ENCODE measurements at places on chromosomes 6 and 20. TPM values are rescaled to one million over a fixed set of nuclear protein-coding genes. Genes with fewer than 3 reads are reported as not detected.

The SLC17A2 gene
- total RNA-seq = 7.7 TPM

DNA sequence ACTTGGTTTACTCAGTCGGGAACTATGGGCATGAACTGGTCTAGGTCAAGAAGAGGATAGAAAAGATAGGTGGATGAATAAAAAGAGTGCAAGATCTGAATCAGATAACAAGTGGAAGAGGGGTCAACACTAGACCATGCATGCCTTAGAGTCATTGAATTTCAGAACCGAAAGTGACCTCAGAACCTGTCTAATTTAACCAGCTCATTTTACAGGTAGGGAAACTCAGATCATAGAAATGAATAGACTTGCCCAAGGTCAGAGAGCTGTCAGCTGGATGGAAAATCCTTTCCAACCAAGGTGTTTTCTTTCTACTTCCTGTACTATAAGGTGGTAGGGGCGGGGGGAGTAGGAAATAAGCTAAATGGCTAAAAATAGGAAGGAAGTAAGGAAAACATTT lies 121.4 kb upstream of the ADGRF1 start:
- no peak for DNase-seq

DNA sequence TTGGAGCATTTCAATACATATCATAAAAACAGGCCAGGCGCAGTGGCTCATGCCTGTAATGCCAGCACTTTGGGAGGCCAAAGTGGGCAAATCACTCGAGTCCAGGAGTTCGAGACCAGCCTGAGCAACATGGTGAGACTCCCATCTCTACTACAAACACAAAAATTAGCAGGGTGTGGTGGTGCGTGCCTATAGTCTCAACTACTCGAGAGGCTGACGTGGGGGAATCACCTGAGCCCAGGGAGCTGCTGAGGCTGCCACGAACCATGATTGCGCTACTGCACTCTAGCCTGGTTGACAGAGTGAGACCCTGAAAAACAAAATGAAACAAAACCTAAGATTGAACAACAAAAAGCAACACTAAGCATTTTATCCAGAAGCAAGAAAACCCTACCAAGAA lies 47.2 kb downstream of the BACH2 start:
- DNase-seq = no peak

The HSPA1A gene
- 83.3 TPM for total RNA-seq

DNA sequence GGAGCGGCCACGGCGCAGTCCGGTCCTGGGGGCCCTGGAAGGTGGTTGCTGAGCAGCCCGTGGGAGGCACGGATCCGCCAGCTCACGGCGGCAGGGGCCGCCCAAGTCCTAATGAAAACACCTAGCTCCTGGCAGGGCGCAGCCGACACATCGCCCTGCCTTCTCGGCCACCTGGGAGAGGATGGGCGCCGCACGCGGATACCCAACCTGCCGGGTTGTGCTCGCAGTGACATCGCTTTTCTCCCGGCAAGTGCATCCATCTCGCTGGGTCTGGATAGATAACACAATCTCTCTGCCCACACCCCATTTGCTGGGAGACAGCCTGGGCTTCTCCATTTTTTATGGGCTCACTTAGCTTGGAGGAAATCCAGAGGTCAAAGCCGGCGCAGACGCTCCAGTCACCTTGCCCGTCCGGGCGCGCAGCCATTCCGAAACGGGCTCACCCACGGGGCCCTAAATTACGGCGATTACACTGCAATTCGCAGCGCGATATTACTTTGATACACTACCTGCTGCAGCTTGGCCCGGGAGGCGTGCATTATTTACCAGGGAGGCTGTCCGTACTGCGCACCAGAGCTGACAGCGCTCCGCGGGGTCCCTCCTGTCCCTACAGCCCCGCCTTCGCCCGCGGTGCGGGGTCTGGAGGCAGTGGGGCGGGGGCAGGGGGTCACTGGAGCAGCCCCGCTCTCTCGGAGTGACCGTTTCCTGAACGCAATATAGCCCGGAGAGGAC lies 36.2 kb upstream of the CCDC167 start:
- peak; percentile 43 for DNase-seq

The IL20RA gene
- 0.63 TPM for total RNA-seq

- DNase-seq = no peak
These were observed 2.1 kb downstream of the HIVEP1 start for GRCh38 chr6:12014027-12014872.

The PLEKHG1 gene
- total RNA-seq = 6.8 TPM
